ENCODE measurements at places on chromosomes 12 and 14.

DNA sequence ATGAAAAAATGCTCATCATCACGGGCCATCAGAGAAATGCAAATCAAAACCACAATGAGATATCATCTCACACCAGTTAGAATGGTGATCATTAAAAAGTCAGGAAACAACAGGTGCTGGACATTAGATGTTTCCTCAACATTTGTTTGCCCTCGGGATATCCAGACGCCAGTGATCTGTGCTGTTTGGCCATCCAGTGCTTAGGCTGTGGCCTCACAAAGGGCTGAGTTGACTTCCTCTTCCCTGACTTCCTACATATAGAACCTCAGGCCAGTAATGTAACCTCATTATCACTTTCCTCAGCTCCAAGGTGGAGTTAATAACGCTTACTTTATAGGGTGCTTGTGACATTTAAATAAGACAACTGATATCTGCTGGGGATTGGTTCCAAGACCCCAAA is 51.8 kb downstream of the SLC15A5 start:
- DNase-seq = peak; percentile 34

GRCh38 chr12:18068355-18068754 is 21.6 kb downstream of the RERGL start:
- DNase-seq = no peak

GRCh38 chr14:78446807-78447206 is 276.6 kb downstream of the NRXN3 start:
- no peak for DNase-seq

DNA sequence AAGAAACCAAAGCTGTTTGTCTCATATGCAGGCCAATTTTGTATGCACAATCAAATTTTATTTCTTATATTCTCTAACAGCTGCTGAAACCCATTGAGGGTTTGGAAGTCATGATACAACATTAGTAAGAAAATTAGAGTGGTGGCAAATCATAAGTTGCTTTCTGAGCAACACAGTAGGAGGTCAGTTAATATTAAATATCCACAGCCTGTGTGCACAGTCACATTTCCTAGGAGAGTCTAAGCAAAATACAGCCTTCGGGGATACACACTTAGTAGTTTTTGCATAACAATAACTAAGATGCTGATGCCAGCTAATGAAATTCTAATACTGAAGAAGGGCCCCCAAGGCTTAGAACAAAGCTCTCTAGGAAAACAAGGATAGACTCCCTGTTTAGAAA is 209.6 kb upstream of the E2F7 start:
- DNase-seq = no peak

GRCh38 chr14:23631702-23632460 is 4.3 kb upstream of the DHRS2 start:
- peak; percentile 71 for DNase-seq

- DNase-seq = no peak
Observed at GRCh38 chr12:122740351-122740750, 9.7 kb upstream of the HCAR1 start.

- DNase-seq = no peak
Observed at GRCh38 chr12:101685092-101685491, 12.3 kb upstream of the CHPT1 start.

DNA sequence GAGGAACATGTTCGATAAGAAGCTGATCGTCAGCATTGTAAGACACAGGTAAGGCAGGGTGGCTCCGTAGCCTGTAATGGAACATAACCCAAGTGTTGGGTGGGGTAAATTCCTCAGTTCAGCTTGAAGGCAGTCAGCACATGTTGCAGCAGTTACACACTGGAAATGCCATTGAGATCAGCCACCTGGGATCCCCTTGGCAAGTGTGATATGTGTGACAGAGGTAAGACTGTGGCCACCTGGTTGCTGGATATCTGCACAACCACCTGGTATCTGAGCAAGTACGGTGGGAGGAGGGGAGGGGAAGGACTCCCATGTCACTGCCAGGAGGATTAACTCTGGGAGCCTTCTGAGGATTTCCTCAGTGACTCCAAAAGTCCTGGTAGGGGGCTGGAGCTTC is 158.0 kb upstream of the CAND1 start:
- DNase-seq = no peak

- no peak for DNase-seq
Observed at GRCh38 chr12:91561301-91561957, 378.8 kb upstream of the DCN start.

DNA sequence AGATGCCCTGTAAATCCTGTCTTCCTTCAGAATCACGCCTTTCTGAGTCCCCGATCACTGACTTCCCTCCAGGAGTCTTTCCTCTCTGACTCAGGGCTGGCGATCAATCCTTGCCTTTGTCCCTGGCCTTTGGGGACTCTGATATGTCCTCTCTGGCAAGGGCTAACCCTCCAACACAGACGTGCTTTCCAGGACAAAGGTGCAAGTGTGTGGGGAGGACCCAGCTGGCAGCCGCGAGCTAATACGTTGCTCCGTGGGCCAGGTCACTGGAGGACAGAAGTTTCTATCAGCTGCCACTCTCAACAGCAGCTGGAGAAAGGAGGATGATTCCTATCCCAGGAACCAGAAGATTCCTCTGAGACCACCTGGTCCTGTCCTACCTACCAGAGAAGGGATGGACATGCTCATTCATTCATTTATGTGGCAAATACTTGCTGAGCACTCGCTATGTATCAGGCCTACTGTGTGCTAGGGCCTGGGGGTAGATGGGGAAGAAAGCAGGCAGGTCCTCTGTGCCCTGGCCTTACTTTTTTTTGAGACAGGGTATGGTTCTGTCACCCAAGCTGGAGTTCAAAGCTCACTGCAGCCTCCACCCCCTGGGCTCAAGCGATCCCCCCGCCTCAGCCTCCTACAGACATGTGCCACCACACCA is 8.5 kb upstream of the SCARB1 start:
- no peak for DNase-seq

GRCh38 chr12:122584177-122584863 is 57.3 kb downstream of the KNTC1 start:
- DNase-seq = no peak

DNA sequence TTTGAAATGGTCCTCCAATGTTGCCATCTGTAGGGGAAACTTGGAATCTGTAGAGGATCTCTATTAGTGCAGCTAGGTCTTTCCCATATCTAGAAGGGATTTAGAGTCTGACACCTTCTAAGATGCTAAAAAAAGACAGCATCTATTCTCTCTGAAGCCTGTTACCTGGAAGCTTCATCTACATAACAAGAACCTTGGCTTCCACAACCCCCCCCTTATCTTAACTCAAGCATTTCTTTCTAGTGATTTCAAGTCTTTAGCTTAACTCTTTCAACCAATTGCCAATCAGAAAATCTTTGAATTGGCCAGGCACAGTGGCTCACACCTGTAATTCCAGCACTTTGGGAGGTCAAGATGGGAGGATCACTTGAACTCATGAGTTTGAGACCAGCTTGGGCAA is 543.3 kb downstream of the TRHDE start:
- no peak for DNase-seq

DNA sequence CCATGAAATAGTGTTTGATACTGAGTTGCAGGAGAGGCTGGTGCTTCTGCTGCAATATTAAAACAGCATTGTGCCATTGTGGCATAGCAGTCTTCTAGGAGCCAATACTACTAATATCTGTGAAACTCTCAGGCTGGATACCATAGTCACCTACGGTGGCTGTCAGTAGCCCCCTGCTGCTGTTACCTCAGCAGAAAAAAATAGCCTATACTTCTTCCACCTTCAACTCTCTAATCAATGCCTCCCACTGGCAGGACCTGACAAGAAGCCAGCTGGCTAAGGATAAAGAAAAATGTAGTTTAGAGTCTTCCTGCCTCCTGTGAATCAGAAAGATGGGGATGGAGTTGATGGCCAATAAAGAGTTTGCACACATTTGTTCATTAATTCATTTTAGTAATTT is 91.6 kb downstream of the PDE3A start:
- no peak for DNase-seq

GRCh38 chr14:72825486-72825885 is 68.4 kb downstream of the DPF3 start:
- no peak for DNase-seq

GRCh38 chr12:93198086-93198485 is 179.6 kb upstream of the NUDT4 start:
- DNase-seq = no peak

DNA sequence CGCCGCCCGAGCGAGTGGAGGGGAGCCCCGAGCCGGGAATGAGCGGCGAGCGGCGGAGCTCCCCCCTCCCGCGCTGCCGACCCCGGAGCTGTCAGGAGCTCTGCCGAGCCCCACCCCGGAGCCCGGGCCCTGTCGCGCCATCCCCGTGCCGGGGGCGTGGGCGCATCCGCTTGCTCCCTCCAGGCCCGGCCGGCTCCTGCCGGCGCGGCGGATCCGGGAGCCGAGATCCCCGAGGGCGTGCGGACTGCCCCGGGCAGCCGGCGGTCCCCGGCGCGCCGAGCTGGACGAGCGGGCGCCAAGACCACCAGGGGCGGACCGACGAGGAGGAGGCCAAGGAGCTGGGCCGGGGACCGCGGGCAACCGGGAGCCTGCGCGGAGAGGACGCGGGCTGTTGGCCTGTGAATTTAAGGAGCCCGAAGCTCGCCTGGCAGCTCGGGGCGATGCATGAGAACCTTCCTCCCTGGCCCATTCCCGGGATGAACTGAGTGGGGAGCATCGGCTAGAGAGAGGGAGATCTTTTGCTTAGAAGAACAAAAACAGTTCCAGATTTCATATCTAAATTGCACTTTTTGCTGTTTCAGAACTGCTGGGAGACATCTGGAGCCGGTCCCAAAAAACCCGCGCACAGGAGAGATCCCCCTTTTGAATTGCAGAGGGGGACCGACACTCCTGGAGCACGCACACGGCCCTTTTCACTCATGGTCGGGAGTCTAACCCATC is 2.0 kb downstream of the PTHLH start:
- DNase-seq = no peak

- no peak for DNase-seq
Observed at GRCh38 chr12:71420775-71421406, 18.7 kb upstream of the LGR5 start.

DNA sequence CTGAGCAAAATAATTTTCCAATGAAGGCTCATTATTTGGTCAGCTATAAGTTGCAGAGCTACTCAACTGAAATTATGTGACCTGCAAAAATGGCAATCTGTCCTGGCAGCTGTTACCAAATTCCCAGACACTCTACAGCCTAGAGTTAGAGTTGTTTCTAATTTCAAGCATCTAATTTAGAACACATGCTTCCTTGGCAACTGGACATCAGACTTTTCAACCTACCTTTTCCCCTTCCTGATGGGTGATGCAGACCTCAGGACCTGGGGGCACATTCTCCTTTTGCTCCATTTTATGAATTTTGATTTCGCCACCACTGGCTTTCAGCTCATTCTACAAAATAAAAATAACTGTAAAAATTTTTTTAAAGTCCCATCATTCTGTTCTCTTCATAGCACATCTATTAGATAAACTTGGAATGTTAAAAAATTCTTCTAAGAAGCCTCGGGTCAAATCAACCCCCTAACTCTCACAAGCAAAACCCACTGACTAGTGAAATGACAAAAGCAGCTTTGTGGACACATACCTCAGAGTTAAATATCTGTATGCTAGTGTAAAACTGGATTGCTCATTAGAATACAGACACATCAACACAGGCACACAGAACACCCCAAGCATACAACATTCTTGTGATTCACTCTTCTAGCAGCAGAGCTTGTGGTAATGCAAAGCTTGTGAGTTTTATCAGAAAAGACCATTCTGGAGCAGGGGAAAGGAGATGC is 33.5 kb upstream of the CERS5 start:
- DNase-seq = no peak

DNA sequence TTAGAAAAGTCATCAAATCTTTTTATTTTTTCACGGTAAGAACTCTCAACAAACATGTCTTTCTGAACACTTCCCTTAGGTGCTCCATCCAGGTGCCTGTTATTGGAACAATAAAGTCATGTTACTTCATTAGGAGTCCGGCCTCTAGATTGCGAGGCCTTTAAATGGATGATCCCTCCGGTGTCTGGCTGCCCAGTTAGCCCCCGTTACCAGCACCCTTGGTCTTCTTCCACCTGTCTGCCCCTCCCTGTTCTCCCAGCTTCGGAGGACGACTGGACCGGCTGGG is 593 bp upstream of the PA2G4 start:
- DNase-seq = peak; percentile 60

- peak; percentile 9 for DNase-seq
Observed at GRCh38 chr12:12892681-12893141, 1.3 kb downstream of the GPRC5A start.

DNA sequence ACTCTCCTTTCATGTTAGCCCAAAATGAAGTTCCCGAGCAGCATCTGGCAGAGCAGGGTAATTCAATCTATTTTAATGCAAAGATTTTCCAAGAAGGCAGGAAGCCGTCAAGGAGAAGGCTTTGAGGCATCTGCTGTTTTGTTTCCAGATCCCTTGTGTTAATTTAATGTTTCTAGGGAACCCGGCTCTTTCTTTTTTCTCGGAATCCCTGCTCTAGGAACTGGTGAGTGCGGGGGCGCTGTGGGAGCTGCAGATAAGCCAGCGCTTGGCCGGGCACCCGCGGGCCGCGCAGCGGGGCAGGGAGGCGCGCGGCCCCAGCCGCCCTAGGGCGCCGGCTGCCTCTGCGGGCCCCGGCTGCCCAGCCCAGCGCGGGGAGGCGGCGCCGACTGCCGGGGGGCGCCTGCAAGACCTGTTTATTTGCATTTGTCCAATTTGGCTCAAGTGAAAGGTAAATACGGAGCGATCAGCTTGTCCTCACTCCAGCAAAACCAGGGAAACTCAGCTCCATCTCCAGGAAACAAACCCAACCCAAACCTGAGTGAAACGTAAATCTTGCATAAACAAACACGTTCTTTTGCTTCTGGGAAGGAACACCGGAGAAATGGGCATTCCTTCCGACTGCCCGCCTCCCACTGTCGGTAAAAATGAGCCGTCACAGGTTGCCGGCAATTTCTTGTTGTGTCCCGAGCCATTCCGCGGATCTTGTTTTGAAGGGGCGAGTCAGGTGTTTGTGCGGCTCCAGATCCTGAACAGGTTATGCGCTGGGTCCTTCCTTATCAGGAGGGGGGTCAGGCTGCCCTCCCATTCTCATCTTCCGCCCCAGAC is 65.1 kb downstream of the CRADD start:
- DNase-seq = peak; percentile 59

GRCh38 chr12:112868459-112869041 is 38.2 kb upstream of the OAS1 start:
- no peak for DNase-seq

GRCh38 chr14:101862711-101863110 is 101.2 kb downstream of the PPP2R5C start:
- DNase-seq = no peak

GRCh38 chr14:68361231-68361630 is 431.6 kb downstream of the ZFP36L1 start:
- no peak for DNase-seq

GRCh38 chr12:103498990-103499389 is 3.2 kb upstream of the C12orf42 start:
- no peak for DNase-seq

DNA sequence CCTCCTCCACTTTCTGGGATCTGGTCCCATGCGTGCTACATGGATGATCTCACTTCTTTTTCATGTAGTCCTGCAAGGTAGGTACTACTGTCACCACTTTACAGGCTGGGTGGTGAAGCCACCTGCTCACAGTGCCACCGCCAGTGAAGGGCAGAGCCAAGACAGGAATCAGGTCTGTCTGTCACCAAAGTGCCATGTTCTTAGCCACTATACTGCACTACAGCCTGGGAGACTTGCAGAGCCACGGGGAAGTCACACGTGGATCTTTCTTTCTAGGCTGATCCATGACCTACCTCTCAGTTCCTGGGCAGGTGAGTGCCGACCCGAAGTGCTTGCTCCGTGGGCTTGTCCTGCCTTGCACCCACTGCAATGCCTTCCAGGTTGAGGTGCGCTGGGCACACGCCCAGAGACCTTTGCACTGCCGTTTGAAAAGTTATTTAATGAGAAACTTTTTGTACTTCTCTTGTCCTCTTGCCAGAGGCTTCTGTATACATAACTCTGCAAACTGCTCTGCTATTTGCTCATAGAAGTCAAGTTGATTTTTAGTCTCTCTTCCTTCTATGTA is 19.7 kb upstream of the CLMN start:
- no peak for DNase-seq
